AG08395 (cell line): ENCODE measurements at places on chromosomes 2 and 18.

DNA sequence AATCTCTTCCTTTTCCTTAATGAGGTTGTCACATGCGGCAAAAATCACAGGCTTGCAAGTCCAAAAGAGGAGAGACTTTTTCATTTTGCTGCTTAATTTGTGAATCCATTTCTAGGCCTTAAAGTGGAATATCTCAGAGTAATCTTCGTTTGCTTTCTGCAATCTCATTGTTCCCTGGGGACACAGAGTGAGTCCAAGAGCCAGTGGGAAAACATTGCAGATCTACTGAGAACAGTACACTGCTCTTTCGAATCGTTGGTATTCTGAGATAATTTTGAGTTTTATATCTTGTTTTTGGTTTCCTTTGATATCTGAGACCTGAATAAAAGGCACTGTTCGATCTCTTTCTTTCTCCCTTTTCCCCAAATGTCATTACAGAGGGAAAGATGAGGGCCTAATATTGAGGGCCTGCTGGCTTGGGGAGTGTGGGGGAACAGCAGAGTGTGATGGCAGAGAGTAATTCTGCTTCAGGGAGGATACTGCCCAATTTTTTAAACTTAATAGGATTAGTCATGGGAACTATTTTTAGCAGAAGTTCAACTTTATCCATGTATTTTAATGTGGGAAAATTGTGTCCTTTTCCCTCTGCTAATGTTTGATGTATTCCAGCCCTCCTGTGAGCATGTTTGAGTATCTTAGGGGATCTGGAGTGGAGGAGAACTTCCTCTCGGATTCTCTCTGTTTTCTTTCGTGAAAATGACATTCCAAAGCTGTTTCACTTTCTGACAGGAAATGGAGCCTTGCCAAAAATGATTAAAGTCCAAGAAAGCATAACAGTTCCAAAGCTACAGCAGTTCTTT, 418.2 kb upstream of the ZEB2 start:
- peak; percentile 38 for DNase-seq

DNA sequence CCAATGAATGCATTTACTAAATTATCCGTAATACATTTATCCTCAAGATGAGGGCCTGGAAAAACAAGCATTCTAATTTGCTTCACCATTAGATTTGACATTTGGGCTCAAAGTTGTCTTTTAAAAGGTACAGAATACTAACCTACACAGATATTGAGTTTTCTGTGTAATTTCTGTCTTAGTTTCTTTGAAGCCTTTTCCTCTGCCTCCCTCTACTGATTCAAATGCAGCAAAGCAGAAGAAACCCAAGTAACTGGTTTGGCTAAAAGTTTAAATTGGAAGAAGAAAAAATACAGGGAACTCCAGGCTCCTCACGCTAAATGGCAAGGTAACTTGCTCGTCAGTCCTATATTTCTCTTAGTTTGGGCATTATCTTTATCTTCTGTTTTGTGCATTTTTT, 53.3 kb upstream of the SLC5A7 start:
- DNase-seq: no peak

- no peak for DNase-seq
Measured at GRCh38 chr2:51212374-51212773, 180.4 kb upstream of the NRXN1 start.

- no peak for DNase-seq
Measured at GRCh38 chr2:132550946-132551345, 119.1 kb downstream of the LYPD1 start.

- DNase-seq: peak; percentile 51
Measured at GRCh38 chr18:79393181-79393634, 2.5 kb upstream of the NFATC1 start.

DNA sequence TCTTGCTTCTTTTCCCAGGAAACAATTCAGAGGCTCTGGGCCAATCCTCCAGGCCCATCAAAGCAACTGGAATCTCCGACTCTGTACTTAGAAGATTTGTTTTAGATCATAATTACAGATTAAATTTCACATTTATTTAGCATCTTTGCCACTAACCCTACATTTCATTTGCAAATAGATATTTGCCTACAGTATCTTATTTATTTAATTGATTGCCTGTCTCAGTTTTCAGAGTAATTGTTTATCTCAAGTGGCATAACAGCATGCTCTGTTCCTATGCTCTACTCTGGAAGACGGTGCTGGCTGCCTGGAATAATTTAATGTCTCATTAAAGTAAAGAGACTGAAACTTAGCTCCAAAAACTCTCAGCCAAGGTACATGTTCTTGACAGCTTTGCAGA, 213.4 kb downstream of the HNMT start:
- no peak for DNase-seq

DNA sequence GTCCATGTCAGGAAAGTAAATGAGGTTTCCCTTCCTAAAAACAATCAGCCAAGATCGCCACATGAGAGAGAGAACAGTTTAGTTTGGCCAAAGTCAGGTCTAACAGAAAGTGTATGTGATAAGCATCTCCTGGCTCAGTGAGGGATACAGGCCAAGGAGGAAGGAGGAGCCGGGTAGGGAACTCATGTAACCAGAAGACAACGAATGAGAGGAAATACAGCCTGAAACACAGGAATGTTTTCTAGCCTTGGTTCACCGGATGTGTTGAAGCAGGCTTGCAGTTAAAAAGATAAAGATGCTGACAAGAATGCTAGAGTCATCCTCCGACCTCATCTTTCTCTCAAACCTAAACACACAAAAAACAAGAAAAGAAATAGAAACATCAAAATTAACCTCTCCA, 283.9 kb upstream of the SIX2 start:
- DNase-seq: peak; percentile 28

GRCh38 chr2:202201220-202202160, 36.9 kb downstream of the SUMO1 start:
- DNase-seq: no peak

DNA sequence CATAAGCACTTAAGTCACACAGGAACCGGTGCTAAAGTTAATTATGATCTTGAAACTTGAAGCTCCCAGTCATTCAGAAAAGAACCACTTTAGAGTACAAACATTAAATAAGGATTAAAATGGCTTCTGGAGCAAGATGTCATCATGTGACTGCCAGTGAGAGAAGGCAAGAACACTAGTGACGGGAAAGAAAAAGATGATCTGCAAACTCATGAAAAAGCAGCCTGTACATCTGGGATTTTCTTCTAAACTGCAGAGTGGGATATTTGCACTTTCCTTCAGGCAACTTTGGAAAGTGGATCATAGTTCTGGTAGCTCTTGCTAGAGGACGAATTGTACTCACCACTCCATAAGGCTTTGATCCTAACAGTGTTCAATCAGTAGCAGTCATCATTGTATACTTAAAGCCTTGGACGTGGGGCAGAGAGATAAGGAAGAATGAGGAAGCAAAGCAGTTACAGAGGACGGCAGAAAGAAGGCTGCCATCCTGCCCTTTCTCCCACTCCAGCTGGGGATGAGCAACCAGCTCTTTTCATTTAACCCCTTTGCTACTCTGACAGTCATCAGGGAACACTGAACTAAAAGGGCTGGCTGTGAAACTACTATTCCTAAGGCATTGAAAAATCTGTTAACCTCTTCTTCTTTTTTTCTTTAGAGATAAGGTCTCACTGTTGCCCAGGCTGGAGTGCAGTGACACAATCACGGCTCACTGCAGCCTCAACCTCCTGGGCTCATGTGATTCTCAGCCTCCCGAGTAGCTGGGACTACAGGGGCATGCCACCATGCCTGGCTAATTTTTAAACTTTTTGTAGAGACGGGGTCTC, 18.1 kb downstream of the ABHD3 start:
- no peak for DNase-seq

DNA sequence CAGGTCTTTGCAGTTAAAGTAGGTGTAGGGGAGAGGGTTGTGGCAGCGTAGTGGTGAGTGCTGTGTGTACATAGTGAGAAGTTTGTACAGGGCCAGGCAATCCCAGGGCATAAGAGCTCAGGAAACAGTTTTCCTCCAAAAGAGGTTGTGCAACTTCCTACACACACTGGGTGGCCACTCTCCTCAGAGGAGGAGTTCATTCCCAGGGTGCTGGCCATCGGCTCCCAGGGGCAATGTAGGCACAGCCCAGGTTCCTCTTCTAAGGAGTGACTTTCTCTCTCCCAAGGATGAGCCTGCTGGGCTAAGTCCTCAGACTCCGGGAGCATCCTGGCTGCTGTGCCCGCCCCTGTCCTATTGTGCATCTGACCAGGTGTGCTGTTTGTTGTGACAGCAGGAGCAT, 3.0 kb downstream of the ACOXL start:
- no peak for DNase-seq

- no peak for DNase-seq
Measured at GRCh38 chr2:192655916-192656315, 461.2 kb upstream of the TMEFF2 start.

- DNase-seq: no peak
Measured at GRCh38 chr18:59624369-59624765, 72.9 kb downstream of the CCBE1 start.

DNA sequence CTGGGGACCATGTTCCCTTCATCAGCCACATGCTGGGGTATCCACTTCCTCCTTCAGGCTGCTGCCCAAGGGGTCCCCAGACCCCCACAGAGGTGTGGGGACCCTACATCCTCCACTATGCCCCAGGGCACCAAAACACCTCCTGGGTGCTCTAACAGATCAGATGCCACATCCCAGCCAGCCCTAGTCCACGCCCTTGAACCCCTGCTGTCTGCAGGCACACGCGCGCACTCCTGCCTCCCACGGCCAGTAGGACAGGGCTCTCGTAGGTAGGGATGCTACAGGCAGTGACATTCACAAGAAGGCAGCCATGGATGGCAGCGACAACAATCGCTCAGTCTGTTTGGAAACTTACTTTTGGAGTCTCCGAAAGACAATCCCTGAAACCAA, 3.0 kb upstream of the GPC1 start:
- no peak for DNase-seq
